ENCODE measurements at places on chromosomes 7 and 10.

DNA sequence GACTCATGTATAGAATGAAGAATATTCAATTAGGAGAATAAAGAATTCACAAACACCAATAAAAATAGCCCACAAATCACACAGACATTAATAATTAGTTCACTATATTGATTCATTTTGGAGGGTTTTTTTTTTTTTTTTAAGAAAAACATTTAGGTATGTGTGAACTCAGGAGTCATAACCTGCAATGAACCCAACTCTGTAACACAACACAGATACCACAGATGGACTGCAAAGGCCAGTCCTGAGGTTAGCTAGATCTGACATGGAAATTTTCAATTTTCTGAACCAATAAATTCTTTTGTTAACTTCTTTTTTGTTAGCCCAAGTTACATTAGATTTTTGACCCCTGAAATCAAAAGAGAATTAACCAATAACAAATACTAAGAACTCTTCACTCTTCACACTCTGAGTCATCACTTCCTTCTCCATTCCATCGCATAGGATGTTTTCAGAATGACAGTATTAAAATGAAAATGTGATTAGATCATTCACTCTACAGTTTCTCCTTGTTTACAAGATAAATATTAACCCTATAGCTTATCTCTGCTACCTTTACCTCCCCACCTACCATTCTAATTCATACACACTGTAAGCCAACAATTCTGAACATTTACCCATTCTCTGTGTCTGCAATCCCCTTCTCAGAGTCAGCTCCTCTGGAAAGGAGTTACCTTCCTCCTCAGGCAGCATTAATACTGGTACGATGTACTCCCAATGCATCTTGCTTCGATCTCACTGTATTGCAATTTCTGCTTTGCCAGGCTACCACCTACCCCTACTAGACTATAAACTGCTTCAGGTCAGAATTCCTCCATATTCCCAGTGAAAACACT, 141.5 kb downstream of the LRRN3 start:
- peak; percentile 57 for DNase-seq

DNA sequence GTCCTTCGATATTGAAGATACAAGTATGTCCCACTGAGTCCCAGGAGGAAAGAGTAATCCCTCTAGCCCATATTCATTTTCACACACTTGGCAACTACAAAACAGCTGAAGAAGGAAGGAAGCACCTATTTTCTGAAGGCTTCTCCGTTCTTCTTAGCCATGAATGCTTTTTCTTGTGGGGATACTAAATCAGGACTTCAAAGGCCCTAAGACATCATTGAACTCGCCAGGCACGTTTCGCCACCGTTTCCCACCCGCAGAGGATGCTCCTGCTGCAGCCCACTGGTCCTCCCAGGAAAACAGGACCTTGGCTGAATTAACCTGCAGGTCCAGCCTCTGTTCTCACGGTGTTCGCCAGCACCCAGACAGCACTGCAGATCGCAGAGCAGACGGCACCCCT, 561.5 kb downstream of the DNAJB6 start:
- no peak for DNase-seq

DNA sequence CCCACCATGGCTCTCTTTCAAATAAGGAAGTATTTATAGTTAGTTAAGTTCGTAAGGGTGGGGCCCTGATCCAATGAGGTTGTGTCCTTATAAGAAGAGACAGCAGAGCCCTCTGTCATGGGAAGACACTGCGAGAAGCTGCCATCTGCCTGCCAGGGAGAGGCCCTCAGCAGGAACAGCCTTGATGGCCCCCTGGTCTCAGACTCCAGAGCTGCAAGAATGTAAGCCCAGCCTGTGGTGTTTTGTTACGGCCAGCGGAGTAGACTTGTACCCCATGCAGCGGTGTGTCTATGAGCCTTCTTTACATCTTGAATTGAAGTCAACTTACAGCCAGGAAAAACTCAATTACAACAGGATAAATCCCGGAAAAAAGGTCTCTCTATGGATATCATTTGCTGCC, 14.3 kb upstream of the LARP4B start:
- no peak for DNase-seq

DNA sequence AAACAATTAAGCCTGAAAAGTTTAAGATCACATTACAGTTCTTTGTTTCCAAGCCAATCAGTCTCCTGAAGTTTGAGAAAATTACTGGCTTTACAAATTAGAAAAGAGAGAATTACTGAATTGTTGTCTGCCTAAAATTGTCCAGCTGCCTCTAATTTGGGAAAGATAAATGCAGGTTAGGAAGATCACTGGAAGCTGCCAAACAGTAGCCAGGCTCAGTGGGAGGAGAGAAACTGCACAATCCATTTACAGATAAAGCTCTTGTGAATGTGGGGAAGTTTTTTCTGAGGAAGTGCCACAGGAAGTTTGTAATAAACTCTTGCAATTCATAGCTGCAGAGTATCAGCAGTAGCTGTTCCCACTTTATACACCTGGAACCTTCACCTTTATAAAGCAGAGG, 100.7 kb downstream of the IQUB start:
- no peak for DNase-seq

GRCh38 chr7:47875998-47876744, 72.1 kb downstream of the PKD1L1 start:
- DNase-seq, result no peak

DNA sequence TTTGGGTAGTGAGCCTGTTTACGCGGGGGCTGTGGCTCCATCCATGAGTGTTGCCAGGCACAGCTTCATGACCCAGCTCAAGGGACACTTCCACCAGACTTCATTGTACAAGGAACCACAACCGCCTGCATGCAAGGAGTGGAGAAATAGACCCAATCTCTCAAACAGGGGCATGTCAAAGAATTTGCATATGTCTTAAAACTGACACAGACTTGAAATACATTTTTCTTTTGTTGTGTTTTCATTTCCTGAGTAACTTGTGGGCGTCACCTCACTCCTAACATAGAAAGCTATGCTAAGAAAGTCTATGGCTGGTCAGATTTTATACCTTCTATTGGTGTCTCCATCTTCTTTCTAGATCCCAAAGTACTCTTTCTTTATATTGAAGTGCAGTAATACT, 266.2 kb upstream of the RNF32 start:
- no peak for DNase-seq

DNA sequence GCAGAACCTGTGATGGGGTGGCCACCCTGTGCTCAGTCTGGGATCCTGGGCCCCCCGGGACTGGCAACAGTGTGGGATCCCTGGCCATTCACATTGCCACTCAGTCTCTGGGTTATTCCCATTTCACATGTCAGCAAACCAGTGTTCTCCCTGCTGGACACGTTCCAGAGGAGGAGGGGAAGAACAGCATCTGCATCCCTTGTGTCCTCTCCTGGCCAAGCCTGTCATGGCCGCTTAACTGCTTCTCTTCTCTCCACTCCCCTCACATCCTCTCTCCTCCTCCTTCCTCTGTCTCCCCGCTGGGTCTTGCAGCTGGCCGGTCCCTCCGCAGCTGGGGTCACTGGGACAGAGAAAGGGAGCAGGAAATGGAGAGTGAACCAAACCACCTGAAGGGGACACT, 74.4 kb downstream of the C10orf105 start:
- no peak for DNase-seq

DNA sequence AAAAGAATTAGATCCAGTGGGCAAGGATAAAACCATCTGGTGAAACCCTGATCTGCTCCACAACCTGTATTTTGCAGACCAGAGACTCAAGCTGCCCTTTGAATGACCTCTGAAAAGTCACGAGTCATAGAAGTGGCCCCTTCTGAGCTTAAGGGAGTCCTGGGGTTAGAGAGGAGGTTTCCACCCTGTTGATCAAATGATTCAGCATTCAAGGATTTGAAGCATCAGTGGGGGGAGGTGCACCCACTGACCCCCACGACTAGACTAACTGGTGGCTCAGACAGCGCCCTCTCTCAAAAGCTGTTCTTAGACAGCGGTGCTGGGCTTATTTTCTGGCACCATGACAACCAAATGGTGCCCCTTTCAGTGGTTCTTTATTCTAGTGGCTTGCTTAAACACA, 44.3 kb downstream of the PLCE1 start:
- DNase-seq, result no peak

DNA sequence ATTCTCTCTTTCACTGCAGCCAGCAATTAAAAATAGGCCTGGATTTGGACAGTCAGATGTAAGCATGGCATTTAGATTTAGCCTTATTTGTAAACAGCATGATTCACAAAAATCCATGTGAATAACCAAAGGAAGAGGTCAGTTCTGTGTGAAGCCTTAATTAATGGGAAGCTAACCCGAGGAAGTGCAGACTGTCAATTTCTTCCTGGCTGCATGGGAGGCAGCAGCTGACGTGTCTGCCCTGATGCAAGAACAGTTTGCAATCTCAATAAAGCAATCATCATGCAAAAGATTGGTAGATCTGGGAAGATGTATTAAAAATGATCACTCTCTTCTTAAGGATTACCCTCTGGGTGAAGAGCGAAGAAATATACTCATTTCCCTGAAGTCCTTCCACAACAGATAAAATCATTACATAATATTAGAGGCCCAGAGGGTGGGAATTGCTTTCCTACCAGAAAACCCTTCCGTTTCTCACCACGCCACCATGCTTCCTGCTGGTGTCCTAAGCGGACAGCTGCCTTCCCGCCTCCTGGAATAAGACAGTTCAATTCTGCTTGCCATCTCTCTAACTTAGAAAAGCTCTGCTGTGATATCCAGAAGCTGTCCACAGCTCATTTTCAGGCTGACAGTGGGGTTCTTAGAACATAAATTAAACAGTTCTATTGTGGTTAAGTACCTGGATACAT, 526.7 kb upstream of the NRP1 start:
- no peak for DNase-seq

- no peak for DNase-seq
These were observed 12.3 kb upstream of the KIF5B start for GRCh38 chr10:32068569-32068968.

DNA sequence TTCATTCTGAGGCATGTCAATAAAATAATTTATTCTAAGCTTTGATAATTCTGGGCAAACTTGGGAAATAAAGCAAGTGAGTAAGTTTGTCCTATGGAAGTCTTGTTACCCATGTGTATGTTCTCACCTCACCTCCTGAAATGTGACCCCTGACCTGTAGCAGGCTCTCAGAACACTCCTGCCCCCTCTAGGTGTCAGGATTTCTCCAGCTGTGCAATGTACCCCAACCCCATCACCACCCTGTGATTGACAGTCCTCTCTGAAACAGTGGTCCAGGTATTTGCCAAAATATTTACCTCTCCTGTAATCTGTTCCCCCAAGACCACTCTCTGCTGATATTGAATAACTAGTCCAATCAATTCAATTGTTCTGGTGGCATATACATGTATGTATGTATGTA, 122.6 kb upstream of the PTER start:
- no peak for DNase-seq

- DNase-seq, result peak; percentile 40
These were observed 189.3 kb upstream of the LYZL2 start for GRCh38 chr10:30818854-30819253.

GRCh38 chr10:35388197-35388596, 51.9 kb downstream of the CCNY start:
- DNase-seq, result no peak

GRCh38 chr7:143145-143751, 49.1 kb upstream of the FAM20C start:
- no peak for DNase-seq

DNA sequence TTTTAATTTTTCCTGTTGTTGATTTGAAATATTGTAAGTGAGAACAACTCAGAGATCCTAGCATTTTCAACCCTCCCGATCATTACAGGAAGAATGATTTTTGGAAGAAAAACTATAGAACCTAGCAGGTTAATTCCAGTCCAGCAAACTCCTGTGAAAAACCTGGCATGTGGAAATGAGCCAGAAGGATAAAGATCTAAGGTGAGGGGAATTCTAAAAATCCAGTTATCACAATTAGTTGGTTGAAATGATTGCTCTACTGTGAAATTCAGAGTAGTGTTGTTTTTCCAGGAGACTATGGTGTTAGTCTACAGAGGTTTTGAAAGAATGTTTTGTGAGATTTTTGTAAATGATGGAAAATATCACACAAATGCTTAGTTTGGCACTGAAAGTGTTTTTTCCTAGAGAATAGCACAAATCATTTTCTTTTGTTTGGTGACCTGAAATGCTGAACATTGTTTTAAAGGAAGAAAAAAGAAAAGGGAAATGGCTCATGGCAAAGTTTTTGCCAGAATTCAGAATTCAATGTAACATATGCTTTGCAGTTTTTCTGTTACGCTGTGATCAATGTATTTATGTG, 152.4 kb upstream of the SLC26A5 start:
- no peak for DNase-seq

GRCh38 chr10:132306864-132307751, 642 bp downstream of the STK32C start:
- peak; percentile 10 for DNase-seq

DNA sequence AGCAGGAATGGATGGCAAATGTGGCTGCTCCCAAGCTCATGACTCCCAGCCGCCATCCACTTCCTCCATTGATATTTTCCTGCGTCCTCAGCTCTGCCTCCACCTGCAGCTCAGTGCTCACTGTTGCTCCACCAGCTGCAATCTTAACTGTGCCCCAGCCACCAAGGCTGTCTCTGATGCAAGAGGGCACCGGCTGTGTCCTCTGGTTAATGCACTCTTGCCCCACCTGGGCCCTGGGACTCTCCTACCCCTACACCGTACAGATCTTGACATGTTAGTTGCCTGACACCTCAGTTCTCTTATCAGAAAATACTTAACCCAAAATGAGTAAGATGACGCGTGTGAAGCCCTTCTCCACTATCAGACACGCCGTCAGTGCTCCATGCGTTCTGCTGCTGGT, 45.5 kb upstream of the GPR26 start:
- DNase-seq, result no peak

DNA sequence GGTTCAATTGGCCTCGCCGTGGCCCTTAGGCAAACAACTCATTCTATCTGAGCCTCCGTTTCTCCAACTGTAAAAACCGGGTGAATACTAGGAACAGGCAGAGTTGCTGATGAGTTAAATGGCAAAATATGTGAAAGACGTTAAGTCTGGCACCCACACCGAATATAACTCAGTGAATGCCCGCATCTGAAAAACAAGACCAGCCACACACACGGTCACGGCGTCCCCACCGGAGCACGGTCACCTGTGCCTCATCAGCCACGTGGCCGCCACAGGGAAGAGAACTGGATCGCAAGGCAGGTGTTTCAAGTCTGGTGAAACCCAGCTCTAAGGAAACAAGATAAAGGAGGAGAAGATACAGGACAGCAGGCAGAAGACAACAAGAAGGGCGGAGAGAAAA, 20.4 kb downstream of the PRKAG2 start:
- DNase-seq, result no peak

GRCh38 chr7:116188-116981, 76.0 kb upstream of the FAM20C start:
- no peak for DNase-seq

GRCh38 chr10:70921285-70921684, 32.9 kb upstream of the PCBD1 start:
- no peak for DNase-seq
